Dermis blood vessel endothelial cell (primary cell): ENCODE measurements at places on chromosomes 7 and 10. TPM values are rescaled to one million over a fixed set of nuclear protein-coding genes. Genes with fewer than 3 reads are reported as not detected.

DNA sequence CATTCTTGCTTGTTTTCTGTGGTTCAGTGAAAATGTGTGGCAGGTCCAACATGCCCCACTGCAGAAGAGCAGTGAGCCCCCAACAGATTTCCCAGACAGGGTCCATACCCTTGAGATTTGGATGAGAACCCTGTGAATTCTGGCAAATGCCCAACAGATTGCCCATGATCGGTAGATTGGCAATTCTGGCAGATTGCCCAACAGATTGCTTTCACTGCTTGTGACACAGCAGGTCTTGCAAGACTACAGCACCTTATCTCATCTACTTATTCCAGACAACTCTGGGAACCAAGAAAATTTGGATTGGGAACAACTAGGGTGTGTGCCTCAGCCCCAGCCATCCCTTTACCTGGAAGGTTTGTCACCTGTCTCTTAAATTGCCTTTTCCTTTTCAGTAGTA lies 143.7 kb upstream of the COL1A2 start:
- no peak for DNase-seq

DNA sequence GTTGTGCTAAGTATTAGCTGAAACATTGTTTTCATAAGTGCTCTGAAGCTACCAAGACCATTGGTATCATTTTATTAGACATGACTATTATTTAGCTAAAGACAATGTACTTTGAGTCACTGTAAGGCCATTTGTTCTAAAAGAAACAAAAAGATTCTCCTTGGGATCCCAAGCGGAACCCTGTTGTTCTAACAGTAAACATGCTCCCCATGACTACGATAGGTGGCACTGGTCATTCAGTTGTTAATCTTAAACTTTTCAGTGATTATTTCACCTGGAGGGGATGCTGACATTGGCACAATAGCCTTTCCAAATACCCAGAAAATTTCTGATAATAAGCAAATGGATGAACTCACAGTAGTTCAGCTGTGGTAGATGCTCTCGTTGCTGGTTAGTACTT lies 715.0 kb downstream of the AUTS2 start:
- DNase-seq: no peak

- DNase-seq: no peak
Measured at GRCh38 chr10:63539994-63540393, 18.8 kb downstream of the REEP3 start.

DNA sequence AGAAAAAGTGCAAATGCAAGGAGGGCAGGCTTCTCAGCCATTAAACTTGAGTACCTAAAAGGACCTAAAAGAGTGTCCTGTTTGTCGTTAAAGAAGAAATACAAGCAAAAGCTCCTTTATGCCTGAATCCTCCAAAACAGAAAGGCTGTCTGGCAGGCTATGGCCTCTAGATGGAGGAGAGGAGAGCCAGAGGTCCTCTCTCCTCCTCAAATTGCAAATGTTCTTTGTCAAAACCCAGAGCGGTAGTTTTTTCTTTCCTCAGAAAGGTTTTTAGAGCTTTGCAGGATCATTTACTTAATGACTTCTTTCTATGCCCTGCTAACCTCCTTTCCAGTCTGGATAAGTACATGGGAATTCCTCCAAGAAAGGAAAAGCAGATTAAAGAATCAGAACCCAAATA lies 1.9 kb upstream of the SORCS1 start:
- DNase-seq: no peak

- DNase-seq: peak; percentile 21
Measured at GRCh38 chr7:47611045-47611511, 29.2 kb upstream of the TNS3 start.

- DNase-seq: peak; percentile 60
Measured at GRCh38 chr7:15558756-15559155, 3.1 kb downstream of the AGMO start.

DNA sequence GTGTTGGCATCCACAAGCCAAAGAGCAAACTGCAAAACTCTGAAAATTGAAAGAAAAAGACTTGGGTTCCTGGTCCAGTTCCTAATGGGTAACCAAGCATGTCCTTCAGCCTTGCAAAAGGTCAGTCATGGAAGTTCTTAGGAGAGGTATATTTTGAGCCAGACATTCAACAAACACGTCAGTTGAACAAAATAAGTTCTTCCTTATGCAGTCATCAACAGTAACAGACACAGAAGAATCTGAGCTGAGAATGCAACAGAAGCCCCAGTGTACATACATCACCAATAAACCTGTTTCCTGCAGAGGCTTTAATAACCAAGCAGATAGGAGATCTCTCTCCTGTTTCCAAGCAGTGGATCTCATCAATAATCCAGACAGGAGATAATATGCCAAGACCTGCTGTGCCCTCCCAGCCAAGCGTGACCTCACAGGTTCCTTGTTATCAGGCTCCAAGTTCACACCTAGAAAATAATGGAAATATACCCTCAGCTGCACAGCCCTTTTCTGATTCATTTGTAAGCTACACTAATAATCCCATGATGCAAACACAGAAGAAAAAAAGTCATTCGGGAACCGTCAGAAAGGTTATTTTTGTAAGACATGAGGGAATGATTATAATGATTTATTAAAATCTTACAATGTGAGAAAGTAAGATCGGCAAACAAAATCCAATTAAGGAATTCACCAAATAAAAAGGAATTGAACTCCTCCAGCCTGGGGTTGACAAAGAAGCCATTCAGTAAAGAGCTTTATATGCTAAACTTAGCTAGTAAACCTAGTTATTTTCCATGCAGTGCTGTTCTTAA lies 90.7 kb downstream of the DGKI start:
- no peak for DNase-seq

DNA sequence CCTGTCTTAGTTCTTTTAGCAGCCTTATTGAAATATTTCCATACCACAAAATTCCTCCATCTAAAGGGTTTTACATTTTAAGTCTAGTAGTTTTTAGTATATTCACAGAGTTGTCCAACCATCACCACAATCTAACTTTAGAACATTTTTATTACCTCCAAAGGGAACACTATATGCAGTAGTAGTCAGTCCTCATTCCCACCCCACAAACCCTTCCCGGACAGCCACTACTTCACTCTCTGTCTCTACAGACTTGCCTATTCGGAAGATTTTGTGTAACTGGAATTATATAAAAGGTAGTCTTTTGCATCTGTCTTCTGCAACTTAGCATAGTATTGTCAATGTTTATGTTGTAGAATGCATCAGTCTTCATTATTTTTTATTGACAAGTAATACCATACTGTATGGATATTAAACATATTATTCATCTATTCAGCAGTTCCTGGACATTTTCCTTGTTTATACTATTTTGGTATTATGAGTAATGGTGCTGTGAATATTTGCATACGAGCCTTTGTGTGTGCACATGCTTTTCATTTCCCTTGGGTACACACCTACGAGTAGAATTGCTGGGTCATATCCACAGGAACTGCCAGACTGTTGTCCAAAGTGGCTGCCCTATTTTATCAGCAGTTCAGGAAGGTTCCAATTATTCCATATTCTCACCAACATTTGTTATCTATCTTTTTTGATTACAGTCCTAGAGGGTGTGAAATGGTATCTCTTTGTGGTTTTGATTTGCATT lies 60.9 kb upstream of the LANCL2 start:
- DNase-seq: peak; percentile 11

- no peak for DNase-seq
Measured at GRCh38 chr7:42100156-42100508, 136.9 kb downstream of the GLI3 start.

- no peak for DNase-seq
Measured at GRCh38 chr10:102113956-102114857, 6.0 kb downstream of the LDB1 start.

GRCh38 chr7:139602143-139602722 lies 78.7 kb downstream of the CLEC2L start:
- peak; percentile 64 for DNase-seq

DNA sequence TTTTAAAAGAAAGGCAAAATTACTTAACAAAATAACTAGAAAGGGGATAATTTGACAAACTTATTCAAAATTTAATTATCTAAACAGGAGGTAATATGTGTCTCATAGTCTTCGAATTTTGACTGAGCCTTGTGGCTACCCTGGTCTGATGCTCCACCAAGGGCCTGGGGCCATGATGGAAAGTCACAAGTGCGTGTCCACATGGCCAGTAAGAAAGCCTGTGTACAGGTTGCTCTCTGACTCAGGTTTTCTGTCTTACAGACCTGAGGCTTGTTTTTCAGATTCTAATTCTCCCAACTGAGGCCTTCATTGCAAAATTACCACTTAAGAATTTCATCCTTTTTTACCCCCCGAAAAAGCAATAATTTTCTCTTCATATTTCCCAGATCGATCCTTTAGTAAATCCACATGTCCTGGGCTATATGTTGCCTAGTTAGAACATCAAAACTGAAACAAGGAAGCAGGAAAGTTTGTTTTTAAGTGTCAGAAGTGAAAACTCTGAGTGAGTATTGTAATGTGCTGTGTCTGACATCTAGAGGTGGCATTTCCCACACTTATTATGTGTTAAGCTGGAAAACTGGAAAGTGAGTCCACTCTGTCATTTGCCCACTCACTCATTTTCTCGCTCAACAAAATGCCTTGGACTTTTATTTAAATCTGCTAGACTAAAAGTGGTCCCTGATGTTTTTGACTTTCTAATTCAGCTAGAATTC lies 10.0 kb downstream of the CYP3A43 start:
- no peak for DNase-seq

GRCh38 chr10:114708717-114709335 lies 50.8 kb upstream of the ABLIM1 start:
- DNase-seq: peak; percentile 62

DNA sequence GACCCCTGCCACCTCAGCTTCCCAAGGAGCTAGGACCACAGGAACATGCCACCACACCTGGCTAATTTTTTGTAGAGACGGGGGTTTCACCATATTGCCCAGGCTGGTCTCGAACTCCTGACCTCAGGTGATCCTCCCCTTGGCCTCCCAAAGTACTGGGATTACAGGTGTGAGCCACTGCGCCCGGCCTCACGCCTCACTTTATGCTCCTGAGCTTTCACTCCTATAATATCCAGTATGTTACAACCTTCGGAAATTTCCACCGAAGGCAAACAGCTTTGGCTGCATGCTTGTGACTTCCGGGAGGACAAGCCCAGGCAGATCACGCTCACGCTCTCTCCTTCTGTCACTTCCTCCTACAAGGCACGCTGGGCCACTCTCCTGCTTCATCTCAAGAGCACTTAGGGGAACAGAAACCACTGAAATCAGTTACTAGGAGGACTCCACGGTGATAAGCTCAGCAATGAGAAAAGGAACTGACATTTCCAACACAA lies 4.4 kb upstream of the MAD1L1 start:
- DNase-seq: no peak

DNA sequence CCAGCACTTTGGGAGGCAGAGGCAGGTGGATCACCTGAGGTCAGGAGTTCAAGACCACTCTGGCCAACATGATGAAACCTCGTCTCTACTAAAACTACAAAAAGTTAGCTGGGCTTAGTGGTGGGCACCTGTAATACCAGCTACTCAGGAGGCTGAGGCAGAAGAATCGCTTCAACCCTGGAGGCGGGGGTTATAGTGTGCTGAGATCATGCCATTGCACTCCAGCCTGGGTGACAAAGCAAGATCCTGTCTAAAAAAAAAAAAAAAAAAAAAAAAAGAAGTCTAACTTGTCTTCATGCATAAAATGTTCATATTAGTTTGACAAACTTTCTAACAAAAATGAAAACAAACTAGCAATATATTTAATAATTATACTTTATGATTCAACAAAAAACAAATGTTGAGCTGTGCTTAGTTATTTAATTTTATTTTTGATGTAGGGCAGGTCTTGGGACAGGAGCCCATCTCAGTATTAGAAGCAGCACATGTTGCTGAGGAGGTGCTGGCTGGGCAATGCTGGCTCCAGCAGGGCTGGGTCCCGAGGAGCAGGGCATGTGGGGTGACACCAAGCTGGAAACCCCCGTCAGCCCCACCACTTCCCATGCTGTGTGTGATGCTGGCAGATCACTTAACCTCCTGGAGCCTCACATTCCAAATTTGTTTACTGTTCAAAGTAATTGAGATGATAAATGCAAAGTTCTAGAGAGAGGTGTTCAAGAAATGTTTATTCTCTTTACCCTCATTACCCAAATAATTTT lies 335.3 kb upstream of the KLF6 start:
- DNase-seq: no peak

GRCh38 chr7:111018447-111018846 lies 72.5 kb upstream of the LRRN3 start:
- DNase-seq: no peak

DNA sequence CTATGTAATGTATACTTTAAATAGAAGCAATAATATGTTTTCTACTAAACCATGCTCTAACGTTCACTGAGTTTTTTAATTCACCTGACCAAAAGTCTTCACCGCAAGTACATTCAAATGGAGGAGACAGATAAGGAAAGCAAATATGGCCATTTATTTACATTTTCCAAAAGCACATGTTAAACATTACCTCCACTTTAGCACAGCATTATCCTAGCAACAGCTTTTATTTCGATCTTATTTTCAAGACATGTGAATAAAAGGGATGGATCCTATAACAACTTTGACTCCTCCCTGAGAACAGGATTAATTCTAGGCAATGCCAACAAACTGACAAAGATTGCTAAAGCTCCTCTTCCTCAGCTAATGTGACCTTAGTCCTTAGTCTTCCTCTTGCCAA lies 11.5 kb upstream of the GRM8 start:
- no peak for DNase-seq

GRCh38 chr10:132163278-132163765 lies 23.4 kb upstream of the DPYSL4 start:
- DNase-seq: peak; percentile 19

DNA sequence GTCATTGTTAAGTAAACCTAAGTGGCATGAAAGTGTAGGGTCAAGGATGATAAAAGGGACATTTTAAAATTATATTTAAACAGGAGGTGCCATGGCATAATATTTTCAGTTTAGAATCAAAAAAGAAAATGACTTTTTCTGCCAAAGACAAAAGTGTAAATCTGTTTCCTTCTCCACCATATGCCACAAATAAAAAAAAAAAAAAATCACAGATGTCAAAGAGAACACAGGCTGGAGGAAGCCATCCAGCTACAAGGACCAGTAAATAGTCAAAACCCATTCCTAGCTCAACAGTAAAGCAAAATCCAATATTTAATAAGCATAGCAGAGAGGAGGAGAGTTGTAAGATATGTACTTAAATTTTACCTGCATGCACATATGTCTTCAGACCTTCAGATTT lies 321.3 kb upstream of the TMEM229A start:
- no peak for DNase-seq

DNA sequence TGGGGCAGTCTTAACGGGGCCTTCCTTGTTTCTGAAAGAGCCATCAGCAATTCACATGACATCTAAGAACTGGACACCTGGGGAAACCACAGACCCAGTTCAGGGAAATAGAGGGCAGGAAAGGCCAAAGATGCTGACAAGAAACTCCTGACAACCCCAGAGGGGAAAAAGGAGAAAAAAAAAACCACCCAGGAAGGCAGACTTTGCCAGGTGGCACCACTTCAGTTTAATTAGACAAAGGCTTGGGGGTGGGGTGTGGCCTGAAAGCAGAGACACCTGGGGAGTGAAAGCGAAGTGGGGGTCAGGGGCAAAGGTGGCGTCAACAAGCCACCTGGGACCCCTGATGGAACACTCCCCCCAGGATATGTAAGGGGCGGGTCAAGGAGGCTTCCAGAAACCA lies 53.6 kb downstream of the RAB11FIP2 start:
- DNase-seq: no peak

PGAM2 gene
- 0.19 and 0.51 TPM in 2 replicates for total RNA-seq

HOXA7 gene
- total RNA-seq: 1.4 and 2.9 TPM in 2 replicates

FGFR2 gene
- total RNA-seq: 0.42 and 1.7 TPM in 2 replicates

WDR11 gene
- total RNA-seq: 89.5 and 99.4 TPM in 2 replicates

CACNB2 gene
- not detected in 2 replicates for total RNA-seq

RALA gene
- total RNA-seq: 36.9 and 49.4 TPM in 2 replicates

POR gene
- 87.0 and 102 TPM in 2 replicates for total RNA-seq

ZNF716 gene
- total RNA-seq: under 0.01 TPM in 1 of 2 replicates, not detected in the other

OR2A12 gene
- total RNA-seq: not detected in 2 replicates

MARVELD1 gene
- 18.2 and 24.4 TPM in 2 replicates for total RNA-seq

PTN gene
- total RNA-seq: under 0.01 TPM in 1 of 2 replicates, not detected in the other

FZD1 gene
- 3.6 and 6.0 TPM in 2 replicates for total RNA-seq
